ENCODE measurements at places on chromosomes 16 and 17.
A peak's percentile ranks its signal among the peaks of the same experiment; 100 is the strongest.

DNA sequence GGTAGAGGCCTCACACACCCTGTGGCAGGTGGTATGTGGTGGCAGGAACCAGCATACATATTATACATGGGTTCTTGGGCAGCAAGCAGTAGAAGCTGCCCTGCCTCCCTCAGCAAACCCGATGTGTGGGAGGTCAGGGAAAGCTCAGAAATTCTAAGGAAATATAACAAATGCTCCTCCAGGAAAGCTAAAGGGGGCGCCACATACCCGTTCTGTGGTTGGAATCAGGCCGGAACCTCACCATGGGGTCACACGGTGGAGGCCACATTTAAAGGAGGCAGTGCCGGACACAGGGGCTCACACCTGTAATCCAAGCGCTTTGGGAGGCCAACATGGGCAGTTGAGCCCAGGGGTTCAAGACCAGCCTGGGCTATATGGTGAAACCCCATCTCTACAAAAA, 12.4 kb upstream of the KATNB1 start:
- DNase-seq, result peak; percentile 36

DNA sequence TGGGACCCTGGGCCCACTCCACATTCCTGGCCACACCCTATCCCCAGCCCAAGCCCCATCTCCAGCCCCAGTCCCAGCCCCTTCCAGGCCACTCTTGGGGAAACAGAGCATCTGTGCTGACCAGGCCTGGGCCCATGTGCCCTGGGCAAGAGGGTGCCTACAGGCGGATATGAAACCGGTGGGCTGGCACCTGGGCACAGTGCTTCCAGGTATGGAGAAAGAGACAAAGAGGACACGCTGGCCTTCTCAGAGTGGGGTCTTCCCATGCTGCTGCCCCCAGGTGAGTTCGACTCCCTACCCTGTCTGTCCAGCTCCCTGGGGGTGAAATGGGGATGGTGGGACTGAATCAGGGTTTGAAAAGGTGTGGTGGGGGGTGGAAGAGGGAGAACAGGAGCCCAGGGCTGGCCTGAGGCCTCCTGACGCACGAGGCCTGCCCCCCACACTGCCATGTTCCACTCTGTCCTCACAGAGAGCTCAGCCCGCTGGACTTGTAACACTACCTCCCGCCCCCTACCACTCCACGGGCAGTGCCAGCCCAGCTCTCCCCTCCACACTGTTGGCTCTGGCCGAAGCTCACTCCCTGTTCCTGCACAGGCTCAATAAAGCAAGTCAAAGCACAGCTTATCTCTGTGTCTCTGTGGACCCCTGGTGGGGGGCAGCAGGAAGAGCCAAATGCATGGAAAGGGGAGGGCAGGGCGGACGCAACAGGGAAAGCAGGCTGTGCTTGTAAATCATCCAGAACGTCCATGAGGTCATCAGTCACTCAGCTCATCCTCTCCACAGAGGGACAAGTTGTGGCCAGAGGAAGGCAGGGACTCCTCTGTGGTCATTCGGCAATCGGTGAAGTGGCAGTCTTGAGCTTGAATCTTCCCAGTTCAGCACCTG, 71.1 kb upstream of the TMEM97 start:
- peak; percentile 78 for DNase-seq

- no peak for DNase-seq
These were observed 23.6 kb upstream of the SMURF2 start for GRCh38 chr17:64685705-64686104.

GRCh38 chr17:35856603-35857002, 12.1 kb downstream of the HEATR9 start:
- no peak for DNase-seq

DNA sequence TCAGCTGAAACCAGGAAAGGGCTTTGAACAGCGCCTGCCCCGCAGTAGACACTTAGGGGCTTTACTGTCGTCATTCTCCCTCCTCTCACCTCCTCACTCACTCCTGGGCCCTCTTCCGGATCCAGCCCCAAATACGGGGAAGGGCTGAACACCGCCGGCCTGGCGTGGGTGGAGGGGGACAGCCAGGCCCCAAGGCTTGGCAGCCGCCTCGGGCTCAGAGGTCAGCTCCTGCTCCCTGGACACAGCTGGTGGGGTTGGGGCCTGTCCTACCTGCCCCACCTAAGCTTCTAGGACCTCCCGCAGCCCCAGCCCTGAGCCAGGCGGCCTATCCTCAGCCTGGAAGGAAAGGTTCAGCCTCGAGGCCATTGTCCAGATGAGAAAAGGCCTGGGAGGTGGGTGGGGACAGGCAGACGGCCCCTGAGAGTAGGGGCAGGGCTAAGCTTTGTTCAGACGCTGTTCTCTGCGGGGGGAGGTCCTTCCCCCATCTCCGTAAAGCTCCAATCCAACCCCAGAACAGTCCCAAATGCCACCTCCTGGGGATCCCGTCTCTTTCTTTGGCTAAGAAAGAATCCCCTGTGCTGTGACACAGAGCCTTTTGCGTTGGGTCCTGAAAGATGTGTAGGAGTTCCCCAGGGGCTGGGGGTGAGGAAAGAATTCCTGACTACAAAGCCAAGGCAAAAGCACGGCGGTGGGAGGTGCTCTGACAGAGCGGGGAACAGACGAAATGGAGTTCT, 881 bp upstream of the LLGL1 start:
- peak; percentile 58 for DNase-seq

GRCh38 chr17:69525920-69526841, 111.7 kb downstream of the MAP2K6 start:
- peak; percentile 66 for DNase-seq

DNA sequence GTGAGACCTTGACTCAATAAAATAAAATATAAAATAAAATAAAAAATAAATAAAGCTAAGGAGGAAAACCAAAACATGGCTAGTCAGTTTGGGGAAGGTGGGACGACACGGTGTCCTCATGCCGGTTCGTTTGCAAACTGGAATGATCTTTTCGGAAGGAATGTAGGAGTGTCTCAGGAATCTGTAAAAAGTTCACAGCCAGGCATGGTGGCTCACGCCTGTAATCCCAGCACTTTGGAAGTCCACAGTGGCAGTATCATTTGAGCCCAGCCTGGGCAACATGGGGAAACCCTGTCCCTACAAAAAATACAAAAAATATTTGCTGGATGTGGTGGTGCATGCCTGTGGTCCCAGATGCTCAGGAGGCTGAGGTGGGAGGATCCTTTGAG, 14.7 kb upstream of the RPTOR start:
- DNase-seq, result no peak

DNA sequence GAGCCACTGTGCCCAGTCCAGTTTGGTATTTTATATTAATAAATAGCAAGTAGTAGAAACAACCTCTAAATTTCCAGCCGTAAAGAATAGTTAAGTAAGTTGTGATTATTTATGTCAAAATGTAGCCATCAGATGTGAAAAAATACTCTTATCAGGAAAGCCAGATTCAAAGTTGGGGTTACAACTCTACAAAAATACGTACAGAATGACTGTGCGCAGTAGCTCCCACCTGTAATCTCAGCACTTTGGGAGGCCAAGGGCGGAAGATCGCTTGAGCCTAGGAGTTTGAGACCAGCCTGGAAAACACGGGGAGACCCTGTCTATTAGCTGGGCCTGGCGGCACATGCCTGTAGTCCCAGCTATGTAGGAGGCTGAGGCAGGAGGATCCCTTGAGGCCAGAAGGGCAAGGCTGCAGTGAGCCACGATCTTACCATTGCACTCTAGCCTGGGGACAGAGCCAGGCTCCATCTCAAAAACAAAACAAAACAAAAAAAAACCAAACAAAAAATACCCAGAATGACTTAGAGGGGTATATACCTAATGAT, 1.7 kb downstream of the PDP2 start:
- DNase-seq, result no peak

DNA sequence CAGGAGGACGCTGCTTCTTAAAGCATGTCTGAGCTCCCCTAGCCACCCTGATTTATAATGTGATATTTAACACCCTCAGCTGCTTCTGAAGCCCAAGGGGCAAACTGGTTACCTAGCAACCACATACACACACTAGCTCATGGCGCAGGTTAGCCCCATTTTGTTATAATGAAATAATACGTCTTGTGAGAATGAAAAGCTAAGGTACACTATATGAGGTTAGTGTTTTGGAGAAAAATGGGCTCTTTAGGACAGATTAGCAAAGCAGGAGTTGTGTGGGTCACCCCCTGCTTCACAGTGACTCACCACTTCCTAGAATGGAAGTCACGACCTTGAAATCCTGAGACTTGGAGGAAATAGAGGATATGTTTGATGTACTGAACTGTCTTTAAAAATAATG, 404.8 kb upstream of the HSBP1 start:
- DNase-seq, result no peak

DNA sequence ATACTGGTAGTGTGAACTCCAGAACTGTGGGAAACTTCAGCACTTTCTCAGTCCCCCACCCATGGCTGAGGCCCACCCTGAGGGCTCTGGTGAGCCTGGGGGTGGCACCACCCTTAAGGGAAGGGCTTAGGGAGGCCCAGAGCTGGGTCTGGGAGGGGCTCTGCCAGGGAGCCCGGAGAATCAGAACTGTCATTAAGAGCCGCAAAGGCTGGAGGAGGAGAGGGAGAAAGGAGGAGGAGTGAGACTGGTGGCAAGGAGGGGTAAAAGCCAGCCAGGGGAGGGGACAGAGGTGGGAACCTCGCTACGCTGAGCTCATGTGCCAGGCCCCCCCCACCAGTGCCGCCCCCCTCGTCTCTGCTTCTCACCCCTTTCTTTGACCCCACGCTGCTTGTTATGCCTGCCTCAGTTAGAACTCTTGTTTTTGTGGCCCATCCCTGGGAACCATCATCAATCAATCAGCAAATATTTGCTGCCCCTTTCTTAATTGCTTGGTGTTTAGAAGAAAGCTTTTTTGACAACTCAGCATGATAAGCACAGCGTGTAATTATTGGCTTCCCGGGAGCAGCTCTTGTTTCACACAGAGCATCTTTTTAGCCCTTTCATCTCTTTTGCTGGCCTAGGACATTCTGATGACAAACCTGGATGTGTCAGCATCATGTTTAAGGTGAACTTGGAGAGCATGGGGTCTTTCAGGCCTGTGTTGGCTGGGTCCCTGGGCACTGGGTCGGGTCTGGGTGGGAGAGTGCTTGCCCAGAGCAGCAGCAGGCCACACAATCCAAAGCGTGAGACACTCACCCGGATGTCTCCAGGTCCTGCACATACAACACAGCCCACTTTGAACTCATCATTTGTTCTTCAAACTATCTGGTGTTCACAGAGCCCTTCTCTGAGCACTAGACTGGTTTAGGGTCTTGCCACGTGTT, 77.7 kb downstream of the NETO2 start:
- DNase-seq, result no peak

DNA sequence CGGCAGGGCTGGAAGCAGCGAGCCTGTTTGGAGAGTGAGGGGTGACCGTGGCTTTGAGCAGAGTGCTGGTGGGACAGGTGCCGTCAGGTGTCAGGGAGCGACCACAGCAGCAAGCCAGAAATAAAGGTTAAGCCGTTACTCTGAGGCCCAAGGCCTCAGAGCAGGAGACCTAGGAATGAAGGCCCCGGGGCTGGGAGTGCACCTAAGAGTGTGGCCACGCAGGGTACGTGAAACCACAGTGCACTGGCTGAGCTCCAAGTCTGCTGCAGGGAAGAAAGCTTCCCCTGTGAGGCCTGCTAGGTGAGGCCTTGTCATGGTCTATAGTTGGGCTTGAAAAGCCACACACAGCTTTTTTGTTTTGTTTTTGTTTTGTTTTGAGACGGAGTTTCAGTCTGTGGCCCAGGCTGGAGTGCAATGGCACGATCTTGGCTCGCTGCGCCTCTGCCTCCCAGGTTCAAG, 8.7 kb downstream of the CLUAP1 start:
- no peak for DNase-seq

DNA sequence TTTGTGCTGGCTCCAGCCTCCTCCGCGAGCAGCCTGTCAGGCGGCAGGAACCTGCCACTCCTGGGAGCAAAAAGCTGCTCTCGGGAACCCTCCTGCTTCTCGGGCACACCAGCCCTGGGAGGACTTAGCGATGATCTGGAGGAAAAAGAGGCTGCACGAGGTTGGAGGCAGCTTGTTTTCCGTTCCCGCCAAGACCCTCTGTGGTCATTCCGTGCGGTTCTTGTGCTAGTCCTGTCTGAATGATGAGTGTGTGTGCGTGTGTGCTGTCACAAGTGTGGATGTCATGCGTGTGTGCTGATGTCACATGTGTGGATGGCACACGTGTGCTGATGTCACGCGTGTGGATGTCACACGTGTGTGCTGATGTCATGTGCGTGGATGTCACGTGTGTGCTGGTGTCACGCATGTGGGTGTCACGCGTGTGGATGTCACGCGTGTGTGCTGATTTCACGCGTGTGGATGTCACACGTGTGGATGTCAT, 150.0 kb downstream of the NPIPB11 start:
- no peak for DNase-seq
